ENCODE measurements at places on chromosomes 13 and 19.

GRCh38 chr13:98222816-98223215 lies 45.7 kb upstream of the RNF113B start:
- DNase-seq = no peak

DNA sequence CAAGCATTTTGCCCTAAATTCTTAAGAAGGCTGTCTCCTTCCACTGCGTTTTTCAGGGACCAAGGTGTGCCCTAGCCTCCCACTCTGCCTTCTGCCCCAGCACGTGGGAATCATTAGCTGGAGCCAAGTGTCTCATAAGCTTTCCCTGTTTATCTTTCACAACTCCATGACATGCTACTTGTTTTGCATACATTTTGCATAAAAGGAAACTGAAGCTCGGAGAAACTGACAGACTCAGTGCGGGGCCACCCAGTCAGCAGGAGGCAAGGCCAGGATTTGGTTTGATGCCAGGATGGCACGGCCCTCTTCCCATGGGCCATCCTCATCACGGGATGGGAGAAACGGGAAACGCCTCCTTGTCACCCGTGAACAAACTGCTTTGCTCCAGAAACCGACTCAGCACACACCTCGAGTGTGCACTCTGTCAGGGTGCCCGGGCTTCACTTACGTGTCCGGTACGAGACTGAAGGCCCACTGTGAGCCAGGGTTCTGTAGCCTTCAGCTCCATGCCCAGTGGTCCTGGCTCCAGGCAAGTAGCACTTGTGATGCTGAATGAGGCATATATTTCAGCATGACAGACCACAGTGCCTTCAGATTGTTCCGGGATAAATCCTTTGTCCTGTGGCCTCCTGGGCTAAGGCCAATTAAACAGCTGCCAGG lies 9.6 kb downstream of the CEBPA start:
- DNase-seq = no peak

DNA sequence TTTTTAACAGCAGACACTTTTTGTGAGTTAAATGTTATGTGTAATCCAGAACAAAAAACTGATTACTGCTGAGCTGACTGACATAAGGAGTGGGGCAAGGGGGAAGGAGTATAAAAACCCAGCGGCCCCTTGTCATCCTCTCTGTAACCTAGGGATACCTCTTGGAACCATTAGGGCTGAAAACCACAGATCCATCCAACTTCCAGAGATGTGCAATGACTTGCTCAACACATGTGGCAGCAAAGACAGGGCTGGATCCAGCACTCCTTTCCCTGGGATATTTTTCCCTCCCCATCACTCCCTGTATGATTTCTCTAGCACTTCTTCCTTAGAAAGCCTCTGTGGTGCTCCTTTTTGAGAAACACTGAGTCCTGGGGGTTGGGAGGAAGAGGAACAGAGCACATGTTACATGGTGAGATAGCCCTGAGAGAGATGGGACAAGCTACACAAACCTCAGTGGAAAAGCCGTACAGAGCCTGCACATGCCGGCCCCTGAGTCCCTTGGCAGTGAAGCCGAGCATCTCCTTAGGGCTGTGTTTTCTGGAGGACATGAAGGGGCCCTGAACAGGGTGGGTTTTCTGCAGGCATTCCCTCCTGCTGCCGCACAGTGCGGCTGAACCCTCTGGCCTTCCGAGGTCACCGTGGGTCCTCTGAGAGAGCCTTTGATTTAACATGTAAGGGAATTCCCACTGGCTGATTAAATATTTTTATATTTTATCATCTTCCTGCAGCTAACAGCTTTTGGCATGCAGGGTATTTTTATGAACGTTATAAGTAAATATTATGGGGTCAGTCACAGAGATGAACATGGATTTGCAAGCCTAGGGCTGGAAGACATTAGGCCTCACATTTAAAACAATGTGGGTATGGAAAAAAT lies 219.9 kb downstream of the COG6 start:
- DNase-seq = no peak

DNA sequence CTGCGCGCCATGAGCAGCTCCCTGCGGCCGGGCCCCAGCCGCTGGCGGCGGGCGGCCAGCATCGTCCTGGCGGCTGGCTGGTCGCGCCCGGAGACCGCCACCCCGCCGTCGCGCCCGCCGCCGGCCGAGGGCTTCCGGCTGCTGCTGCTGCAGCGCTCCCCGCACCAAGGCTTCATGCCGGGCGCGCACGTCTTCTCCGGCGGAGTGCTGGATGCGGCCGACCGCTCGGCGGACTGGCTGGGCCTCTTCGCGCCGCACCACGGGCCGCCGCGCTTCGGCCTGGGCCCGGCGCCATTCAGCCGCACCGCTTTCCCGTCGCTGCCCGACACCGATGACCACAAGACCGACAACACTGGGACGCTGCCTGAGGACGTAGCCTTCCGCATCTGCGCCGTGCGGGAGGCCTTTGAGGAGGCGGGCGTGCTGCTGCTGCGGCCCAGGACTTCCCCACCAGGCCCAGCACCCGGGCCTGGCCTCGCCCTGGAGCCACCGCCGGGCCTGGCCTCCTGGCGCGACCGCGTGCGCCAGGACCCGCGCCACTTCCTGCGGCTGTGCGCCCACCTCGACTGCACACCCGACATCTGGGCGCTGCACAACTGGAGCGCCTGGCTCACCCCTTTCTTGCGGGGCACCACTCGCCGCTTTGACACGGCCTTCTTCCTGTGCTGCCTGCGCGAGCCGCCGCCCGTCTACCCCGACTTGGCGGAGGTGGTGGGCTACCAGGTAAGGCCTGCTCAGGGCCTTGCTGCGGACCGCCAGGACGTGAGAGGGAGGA lies 518 bp downstream of the NUDT19 start:
- DNase-seq = peak; percentile 55

DNA sequence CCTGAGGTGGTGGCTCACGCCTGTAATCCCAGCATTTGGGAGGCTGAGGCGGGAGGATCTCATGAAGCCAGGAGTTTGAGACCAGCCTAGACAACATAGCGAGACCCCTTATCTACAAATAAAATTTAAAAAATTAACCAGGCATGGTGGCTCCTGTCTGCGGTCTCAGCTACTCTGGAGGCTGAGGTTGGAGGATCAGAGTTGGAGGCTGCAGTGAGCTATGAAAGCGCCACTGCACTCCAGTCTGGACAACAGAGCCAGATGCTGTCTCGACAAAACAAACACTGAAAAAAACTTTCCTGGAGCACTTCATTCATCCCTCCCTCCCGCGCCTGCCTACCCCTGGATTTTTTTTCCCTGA lies 665 bp upstream of the ATG4D start:
- no peak for DNase-seq

GRCh38 chr19:16627928-16628182 lies 149 bp downstream of the MED26 start:
- DNase-seq = no peak

- DNase-seq = no peak
Measured at GRCh38 chr19:54325194-54325621, 12.2 kb upstream of the LILRA5 start.

DNA sequence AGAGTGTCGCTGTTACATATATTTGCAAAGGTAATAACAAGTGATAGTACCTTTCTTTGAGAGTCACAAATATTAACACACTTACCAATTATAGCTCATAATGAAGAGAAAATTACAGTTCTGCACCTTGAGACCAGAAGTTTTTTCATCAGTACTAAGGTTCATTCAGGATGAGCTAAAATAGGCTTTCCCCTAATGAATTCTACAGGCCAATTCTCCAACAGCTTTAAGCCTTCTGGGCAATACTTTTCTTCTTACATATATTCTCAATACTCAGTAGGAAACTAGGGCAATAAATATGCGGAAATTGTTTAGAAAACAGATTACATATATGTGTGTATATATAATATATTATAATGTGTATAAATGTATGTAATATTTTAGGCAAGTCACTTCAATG lies 2672.8 kb upstream of the PCDH20 start:
- DNase-seq = no peak

DNA sequence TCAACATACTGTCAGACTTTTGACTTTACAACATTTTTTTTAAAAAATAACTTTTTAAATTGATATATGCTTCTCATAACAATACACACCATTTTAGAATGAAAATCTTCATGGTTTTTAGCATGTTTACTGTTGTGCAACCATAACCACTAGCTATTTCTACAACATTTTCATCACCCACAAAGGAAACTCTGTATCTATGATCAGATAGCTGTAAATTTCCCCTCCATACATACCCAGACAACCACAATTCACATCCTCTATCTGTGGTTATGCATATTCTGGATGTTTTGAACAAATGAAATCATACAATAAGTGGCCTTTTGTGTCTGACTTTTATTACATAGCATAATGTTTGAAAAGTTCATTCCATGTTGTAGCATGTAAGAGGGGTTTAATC lies 1666.0 kb downstream of the EFNB2 start:
- DNase-seq = no peak

DNA sequence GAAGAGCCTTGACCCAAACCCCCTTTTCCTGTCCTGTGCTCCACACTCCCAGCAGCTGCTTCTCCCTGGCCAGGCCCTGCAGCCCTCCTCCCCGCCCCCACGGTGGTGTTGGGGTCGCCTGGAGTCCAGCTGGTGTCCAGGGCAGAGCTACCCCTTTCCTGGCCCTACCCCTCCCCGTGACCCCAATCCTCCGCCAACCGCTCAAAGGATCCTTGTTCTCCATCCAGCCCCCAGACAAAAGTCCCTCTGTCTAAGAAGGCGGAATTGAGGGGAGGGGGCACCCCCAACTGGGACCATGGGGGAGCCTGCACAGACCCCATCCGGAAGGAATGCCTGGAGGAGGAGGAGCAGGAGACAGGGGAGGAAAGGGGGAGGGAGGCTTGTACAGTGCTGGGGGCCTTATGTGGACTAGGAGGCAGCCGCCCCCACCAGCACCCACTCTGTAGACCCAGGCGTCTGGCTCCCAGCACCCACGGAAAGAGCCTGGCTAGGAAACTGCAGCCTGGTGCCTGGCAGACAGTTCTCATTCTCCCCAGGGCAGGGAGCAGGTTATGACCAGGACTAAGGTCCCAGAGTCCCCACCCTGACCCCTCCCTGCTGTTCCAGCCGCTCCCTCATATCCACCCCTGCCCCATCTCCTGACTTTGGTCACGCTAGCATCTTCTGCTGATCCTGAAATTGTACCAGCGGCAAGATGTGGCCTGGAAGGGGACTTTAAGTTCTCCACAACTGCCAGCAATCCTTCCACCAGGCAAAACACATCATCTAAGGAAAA lies at the start of gene FXYD3:
TSS of gene FXYD3 (plus strand) at position 647 of the 775 bp plus-strand sequence. CDS start 3,554 bp downstream, outside the sequence.
- DNase-seq = peak; percentile 96

GRCh38 chr13:27751953-27752532 lies 40.2 kb upstream of the GSX1 start:
- no peak for DNase-seq

DNA sequence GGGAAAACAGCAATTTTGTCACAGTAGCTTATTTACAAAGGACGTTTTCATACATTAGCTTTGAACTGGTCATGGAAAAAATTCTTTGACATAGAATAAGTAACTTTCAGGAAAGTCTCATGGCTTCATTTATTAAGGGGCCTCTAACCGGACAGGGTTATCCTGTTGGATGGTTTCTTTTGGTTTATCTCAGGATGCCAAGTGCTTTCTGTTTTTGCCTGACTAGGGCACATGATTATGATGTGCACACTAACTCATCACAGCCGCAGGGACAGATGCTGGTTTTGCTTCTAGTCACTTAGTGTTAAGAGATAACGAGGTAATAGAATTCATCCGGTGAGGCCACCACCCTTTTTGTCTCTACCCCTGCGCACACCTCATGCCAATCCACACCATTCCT lies 53.0 kb downstream of the TGDS start:
- no peak for DNase-seq

GRCh38 chr13:98515818-98516465 lies 61.0 kb downstream of the STK24 start:
- no peak for DNase-seq

DNA sequence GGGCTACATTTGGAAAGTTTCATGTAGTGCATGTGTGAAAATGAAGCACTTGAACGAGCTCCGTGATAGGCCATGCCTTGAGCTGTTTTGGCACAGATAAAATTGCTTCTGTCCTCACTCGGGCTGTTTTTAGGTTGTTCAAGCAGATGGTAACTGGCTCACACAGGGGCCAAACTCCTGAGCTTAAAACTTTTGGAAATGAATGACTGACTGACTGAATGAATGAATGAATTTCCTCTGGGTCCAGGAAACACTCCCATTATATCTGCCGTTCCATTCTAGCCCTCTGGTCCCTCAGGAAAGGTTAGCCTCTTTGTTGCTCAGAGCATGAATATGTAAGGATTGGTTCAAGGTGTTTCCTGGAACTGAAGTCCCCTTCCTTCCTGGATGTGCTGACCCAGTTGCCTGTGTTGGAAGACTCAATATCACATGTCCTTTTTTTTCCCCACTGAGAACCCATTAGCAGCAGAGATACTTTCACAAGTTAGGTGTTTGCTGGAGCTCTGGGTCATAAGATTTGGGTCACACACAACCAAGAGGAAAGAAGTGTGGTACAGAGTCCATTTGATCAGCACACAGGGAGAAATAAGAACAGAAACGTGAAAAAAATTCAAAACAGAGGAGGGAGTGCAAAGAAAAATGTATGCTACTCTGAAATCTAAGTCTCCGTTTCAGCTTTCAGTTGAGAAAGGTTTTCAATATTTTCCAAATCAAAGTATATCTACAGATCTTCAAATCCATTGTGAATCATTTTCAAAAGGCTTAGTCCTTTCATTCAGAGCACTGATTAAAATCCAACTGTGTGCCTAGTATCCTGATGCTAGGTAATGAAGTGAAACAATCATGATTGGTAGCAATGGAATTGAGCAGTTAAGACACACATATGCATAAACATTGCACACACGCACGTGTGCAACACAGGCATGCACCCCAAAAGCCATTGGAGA lies 18.9 kb downstream of the MBNL2 start:
- peak; percentile 13 for DNase-seq

DNA sequence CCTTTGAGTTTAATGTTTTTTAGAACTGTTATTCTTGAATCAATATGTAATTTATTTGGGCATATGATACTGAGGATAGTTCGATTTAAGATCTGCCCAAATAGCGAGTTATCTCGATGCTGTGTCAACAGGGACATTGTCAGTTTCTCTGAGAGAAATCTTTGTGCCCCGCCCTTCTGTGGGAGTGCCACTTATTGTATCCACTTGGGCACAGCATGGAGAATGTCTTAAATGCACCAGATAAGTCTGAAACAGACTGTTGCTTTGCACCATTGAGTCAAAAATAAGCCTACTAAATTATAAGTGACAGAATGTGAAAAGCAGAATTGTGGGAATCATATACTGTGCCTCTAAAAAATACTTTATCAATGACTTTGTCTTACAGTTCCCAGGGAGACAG lies 45.6 kb downstream of the RNASEH2B start:
- DNase-seq = no peak

- DNase-seq = no peak
Measured at GRCh38 chr19:27885359-27885758, 1327.6 kb downstream of the UQCRFS1 start.

Measured in globus pallidus (tissue), 1 donor.